NAMALWA (cell line): ENCODE measurements at places on chromosomes 2 and 18.

DNA sequence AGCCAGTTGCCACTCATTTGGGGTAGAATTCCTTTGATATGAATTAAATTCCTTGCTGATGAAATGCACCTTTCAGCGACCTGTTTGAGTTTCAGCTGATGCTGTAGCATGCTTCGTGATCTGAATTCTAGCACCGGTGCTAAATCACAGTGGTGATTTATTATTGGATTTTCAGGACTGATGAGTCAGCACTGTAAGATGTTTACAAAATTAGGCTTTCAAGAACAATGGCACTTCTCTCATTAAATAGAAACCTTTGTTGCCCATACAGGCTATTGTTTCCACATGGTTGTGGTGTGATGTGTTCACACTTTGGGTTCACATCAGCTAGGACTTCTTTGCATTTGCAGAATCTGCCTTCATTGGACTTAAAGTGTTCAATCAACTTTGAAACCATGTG is 687.7 kb downstream of the ARHGAP15 start:
- no peak for DNase-seq

DNA sequence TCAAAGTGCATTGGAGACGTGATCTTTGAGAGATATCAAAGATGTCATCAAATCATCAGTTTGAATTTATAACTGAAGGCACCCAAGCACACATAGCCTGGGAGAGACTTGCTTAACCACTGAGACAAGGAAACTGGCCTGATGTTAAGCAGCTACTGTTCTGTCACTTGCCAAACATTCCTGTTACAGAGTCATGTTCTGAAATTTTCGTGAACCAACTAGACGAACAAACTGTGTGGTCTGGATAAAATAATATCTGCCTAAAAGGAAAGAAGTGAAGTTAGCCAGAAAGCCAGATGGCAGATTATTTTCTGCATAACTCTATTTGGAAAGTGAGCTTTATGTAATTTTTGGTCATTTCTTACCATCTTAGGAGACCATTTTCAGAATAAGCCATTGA is 51.4 kb downstream of the SPATS2L start:
- DNase-seq, result no peak

- peak; percentile 54 for DNase-seq
Measured at GRCh38 chr18:48992791-48993555, 42.2 kb upstream of the SMAD7 start.

- no peak for DNase-seq
Measured at GRCh38 chr2:202215179-202215578, 23.2 kb downstream of the SUMO1 start.

GRCh38 chr2:55093381-55093780 is 43.1 kb upstream of the RTN4 start:
- no peak for DNase-seq
